ENCODE measurements at places on chromosomes 11 and 22.

DNA sequence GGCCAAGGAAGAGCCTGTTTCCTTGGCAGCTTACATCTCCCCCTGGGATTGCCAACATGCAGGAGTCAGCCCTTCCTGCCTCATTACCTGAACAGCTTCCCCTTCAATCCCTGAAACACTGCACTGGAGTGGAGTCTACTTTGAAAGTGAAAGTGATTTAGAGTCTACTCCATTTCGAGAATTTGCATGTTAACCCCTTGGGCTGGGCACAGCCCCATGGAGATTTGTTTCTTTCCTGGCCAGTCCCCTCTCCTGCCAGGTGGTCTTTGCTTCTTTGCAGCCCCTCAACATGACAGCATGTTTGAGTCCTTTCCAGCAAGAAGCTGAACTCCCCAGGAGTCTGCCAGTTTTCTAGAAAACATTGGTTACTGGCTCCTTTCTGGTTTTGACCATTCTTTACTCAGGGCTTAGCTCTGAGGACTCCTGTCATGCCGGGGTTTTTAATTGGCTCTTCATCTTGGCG lies 59.9 kb downstream of the TRAF6 start:
- DNase-seq, result no peak

DNA sequence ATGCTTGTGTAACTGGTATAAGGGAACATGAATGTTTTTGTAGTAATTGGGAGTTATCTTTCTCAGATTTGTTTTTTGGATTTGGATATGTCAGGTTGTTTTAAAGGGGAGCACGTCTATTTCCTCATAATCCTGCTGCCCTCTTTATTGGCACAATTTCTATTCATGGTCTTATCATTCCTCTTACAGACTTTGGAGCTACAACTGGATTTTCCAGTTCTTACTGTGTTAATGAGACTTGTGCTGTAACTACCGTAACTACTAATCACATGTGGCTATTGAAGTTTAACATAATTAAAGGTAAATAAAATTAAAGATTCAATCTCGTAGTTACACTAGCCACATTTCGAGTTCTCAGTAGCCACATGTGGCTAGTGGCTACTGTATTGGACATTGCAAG lies 1.9 kb downstream of the FDX1 start:
- no peak for DNase-seq

DNA sequence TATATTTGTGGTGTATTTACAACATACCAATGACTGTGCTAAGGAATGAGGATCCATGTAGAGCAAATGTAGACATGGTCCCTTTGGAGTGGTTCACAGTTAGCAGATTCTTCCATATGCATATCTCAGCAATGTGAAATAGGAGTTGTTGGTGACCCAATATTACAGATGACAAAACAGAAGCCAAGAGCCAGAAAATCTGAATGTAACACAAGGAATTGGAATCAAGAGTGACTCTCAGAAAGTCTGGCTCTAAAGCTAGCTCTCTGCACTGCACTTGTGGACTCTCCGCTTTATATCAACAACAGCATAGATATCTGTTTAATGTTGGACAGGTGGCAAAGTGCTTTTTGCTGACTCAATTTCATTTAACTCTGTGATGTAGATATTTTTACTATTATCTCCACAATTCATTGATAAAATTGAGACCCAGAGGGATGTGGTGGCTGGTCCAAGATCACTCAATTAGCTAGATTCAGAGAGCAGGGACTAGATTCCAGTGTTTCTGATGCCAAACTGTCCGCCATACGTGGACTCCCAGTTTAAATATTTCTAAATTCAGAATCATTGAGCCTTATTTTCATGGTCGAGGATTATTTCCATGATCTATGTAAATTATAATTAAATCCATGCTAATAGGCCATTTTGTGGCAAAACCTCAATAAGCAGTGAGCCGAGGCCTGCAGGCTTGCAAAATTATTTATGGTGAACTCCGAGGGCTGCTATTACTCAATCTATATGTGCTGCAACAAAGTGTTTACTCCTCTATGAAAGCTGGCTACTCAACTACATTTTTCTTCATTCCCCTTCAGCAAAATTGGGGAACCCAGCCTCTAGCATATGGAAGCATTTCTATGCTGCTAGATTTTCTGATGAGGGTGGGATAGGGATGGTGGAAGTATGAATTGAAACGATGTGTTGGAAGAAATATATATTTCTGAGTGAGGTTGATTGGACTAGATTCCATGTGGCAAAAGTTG lies 21.1 kb upstream of the TENM4 start:
- DNase-seq, result no peak

GRCh38 chr11:64094463-64095260 lies 58.9 kb downstream of the FLRT1 start:
- DNase-seq, result peak; percentile 99

DNA sequence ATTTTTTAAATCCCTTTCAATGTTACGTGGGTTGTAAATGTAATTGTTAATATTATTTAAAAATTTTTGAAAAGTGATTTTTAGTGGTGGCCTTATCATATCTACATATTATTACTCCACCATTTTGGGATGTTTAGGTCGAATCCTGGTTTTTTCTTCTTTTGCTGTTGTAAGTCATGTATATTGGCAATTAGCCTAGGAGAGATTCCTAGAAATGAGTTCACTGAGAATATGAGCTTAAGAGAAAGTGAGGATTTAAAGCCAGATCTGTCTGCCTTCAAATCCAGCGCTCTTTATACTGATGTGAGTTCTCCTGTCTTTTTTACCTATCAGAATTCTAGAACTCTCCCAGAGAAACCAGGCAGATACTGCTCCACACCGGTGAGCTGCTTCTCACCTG lies 56.1 kb downstream of the PTPRJ start:
- DNase-seq, result no peak

DNA sequence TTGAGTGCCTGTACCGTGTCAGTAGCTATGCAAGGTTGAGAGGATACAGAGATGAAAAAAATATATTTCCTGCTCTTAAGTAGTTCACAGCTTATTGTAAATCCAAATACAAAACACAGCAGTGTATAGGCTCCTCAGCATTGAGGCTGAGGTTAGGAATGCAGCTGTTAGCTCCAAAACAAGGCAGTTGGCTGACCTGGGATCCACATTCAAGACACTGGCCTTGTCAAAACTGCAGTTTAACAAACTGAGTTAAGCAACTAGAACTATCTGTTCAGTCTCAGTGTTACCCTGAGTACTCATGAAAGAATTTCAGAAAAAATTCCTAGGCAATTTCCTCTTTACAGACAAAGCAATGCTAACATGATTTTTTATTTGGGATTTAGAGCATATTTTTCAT lies 42.8 kb downstream of the REXO2 start:
- DNase-seq, result no peak

- DNase-seq, result no peak
Observed at GRCh38 chr11:120256779-120257178, 16.8 kb downstream of the POU2F3 start.

GRCh38 chr22:46061124-46061500 lies 84.2 kb upstream of the WNT7B start:
- no peak for DNase-seq

GRCh38 chr11:59962107-59962482 lies 1.7 kb upstream of the OOSP4A start:
- DNase-seq, result no peak

GRCh38 chr22:44601189-44601588 lies 100.8 kb upstream of the PRR5 start:
- no peak for DNase-seq

DNA sequence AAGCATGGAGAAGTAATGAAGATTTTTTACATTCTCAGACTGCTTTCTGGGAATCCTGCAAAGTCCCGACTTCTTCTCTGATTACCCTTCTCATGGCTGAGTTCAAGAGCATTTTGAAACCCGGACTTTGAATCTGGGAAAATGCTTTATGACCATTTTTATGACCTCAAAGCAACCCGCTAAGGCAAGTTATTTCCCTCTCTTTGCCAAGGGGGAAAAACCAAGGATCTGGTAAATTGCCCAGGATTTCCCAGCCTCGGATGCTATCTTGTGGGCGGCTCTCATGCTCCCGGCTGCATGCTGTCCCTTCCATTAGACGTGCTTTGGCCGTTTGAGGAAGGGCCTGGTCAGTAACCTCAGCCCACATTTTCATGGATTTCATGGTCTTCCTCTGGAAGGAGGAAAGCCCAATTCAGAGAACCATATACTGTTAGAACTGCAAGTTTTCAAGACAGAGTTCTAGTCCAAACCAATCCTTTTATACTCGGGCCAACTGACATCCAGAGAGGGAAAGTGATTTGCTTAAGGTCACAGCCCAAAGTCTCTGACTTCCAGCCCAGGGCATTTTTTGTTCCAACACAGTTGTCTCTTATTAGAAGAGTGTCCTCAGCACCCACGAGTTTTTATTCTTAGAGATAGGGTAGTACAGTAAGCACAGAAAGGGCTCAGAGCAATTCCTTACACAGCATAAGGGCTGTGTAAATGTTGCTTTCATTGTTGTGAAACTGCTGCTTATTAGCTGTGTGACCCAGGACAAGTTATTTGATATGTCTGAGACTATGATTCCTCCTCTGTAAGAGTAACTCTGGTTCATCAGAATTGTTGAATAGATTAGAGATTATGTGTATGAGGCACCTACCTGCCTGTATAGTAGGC lies 77.4 kb downstream of the NAV2 start:
- DNase-seq, result no peak

GRCh38 chr11:73225001-73225686 lies 7.1 kb downstream of the P2RY2 start:
- DNase-seq, result no peak

- DNase-seq, result no peak
Observed at GRCh38 chr11:13924801-13925327, 37.7 kb upstream of the SPON1 start.

- no peak for DNase-seq
Observed at GRCh38 chr11:129722529-129722928, 93.1 kb upstream of the TMEM45B start.

- DNase-seq, result no peak
Observed at GRCh38 chr22:31950226-31950625, 5.9 kb downstream of the YWHAH start.

GRCh38 chr11:81495699-81496292 lies 1237.9 kb downstream of the FAM181B start:
- no peak for DNase-seq

GRCh38 chr11:61826930-61827570 lies 1.1 kb upstream of the FADS2 start:
- no peak for DNase-seq

GRCh38 chr11:123221584-123221983 lies 26.5 kb upstream of the CLMP start:
- no peak for DNase-seq

GRCh38 chr11:120532832-120533196 lies 21.3 kb downstream of the GRIK4 start:
- DNase-seq, result no peak

DNA sequence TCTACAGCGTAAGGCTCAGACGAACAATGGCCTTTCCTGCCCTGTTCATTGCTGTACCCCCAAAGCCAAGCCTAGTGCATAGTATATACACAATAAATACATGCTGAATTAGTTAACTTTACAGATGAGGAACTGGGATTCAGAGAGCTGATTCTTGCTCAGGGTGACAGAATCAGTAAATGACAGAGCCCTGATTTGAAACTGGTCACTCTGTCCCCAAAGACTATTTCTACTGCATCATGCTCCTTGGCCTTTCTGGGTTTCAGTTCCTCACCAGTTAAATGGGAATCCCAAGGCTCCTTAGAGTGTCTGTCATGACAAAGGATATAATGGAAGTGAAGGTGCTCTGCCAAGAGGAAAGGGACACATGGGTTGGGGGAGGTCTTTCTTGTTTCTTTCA lies 50.5 kb upstream of the TSKU start:
- no peak for DNase-seq

GRCh38 chr11:18384157-18384641 lies 10.2 kb upstream of the LDHA start:
- DNase-seq, result peak; percentile 45

DNA sequence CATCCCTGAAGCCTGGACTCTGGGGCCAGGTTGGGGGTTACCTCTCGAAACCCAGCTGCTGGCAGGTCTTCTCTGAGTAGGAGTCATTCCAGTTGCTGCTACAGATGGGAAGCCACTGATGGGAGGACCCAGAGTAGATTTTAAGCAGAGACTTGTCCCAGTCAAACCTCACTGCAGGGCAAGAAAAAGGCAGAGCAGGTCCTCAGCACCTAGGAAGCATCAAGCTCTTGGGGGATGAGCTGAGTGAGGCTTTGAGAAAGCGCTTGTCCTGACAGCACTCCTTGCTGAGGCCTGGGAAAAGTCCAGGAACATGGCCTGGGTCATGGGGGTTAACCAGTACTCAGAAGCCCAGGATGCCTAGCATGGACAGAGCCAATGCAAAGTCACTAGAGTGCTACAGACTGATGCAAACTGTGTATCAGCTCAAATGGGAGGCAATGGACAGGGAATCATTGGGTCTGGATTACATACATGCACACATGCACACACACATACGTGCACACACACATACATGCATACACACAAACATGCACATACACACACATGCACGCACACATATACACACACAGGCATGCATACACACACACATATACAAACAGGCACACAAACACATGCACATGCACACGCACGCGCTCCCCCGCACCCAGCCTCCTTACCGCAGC lies 15.3 kb downstream of the TMPRSS13 start:
- no peak for DNase-seq

DNA sequence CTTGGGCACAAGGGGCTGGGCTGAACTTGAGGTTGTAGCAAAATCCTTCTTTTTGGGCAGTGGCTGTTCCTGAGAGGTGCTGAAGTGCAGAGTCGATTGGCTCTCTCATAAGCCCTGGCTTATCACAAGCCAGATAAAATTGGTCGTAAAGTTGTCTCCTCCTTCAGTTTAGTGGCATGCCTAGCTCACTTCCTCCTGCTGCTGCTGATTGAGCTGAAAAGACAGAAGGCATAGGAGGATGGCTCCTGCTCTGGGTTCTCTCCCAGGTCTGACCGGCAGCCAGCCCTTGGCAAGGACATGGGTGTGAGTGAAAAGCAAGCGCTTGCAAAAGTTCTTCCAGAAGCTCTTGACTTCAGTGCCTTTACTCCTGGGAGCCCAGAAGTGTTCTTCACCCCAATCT lies 83.9 kb downstream of the LDLRAD3 start:
- no peak for DNase-seq

DNA sequence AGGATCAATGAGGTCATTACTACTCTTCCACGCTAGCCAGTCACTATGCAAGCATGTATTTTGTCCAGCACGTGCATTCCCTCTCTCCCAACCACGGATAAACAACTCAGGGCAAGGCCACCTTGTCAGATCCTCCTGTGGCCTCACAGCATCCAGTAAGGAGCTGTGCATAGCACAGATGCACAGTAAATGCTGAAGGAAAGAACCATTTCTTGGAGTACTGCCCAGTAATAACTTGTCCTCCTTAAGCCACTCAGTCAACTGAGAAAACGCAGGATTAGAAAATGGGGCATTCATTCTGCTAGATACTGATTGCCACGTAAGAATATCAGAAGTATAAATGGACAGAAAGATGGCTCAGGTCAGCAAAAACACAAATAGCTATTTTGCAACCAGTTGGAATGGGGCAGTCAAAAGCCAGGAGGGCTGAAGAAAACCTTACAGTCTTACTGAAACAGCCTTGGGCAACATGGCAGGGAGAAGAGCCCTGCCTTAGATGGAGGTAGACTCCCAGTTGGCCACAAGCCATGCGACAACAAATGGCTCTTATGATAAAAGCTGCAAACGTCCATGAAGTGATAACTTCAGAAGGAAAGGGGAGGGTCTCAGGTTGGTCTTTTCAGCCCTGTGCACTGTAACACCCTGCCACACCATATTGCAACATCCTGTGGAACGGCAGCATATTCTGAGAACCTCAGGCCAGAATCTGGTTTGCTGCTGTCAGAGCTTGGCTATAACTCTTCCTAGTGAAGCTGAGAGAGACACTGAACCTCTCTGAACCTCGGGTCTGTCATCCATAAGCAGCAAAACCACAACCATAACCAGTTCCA lies 23.0 kb downstream of the PC start:
- no peak for DNase-seq

GRCh38 chr22:48433647-48434046 lies 1394.0 kb downstream of the BRD1 start:
- no peak for DNase-seq

All from H54 (cell line).